Upper lobe of right lung (tissue), 1 donor: ENCODE measurements at places on chromosomes 13 and 19. TPM values are rescaled to one million over a fixed set of nuclear protein-coding genes. Genes with fewer than 3 reads are reported as not detected.

GRCh38 chr13:67023130-67023876, 206.8 kb downstream of the PCDH9 start:
- no peak overlapping the region for H3K27ac ChIP-seq
- H3K27me3 ChIP-seq: no peaks in the 10 kb centered on the region
- no peak for DNase-seq
- no peaks in the 10 kb centered on the region for H3K36me3 ChIP-seq
- H3K4me1 ChIP-seq: no peaks in the 10 kb centered on the region
- H3K4me3 ChIP-seq: no peak overlapping the region

DNA sequence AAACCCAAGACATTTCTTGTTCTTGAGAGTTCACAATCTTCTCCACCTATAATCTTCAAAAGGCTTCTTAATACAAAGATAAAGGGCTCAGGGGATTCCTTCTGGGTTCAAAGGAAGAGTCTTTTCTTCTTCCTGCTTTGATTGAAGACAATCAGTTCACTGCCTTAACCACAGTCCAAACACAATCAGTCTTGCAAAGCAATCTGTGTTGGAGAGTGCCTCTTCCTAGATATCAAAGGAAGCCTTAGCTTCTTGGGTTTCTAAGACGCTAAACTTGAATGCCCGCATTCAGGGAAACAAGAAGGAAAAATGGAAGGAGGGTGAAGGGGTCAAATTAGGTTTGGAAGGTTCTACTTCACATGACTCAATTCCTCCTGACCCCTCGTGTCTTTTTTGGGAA, 27.2 kb downstream of the RANBP3 start:
- H3K4me1 ChIP-seq: peaks cover 91% of the 10 kb centered on the region
- H3K4me3 ChIP-seq: no peak overlapping the region
- H3K27me3 ChIP-seq: no peaks in the 10 kb centered on the region
- H3K36me3 ChIP-seq: no peaks in the 10 kb centered on the region
- no peak overlapping the region for H3K27ac ChIP-seq
- DNase-seq: no peak

DNA sequence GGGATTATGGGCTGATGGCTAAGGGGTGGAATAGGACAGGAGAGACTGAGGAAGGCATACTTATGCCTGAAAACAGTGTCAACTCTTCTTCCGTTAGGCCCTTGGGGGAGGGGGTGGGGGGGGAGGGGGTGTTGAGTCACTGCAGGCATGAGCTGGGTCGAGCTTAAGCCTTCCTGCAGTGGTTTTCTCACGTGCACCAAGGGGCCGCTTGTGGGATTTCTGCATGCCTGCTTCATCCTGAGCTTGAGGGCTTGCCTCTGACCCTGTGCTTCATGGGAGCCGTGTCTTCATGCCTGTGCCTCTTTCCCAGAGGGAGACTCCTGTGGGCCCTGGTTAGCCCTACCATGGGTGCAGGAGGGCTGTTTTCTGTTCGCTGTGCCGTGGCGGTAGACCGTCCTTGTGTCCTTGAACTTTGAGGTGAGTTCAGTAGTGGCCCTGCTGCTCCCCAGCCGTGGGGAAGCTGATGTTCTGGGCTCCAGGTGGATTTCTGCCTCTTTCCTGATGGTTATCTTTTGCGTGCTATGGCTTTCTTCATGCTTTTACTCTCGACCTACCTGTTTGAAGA, 186.1 kb downstream of the PCCA start:
- no peak for DNase-seq
- no peaks in the 10 kb centered on the region for H3K27me3 ChIP-seq
- H3K4me1 ChIP-seq: no peaks in the 10 kb centered on the region
- H3K36me3 ChIP-seq: no peaks in the 10 kb centered on the region
- no peak overlapping the region for H3K4me3 ChIP-seq

DNA sequence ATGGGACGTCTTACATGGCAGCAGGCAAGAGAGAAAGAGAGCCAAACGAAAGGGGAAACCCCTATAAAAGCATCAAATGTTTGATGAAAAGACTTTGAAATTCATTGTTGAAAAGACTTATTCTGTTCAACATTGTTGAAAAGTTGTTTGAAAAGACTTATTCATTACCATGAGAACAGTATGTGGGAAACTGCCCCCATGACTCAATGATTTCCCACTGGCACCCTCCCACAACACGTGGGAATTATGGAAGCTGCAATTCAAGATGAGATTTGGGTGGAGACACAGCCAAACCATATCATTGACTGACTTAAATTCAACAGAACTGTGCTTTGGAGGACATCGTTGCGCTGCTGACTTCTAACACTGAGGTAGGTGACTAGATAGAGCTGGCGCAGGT, 48.0 kb upstream of the RCBTB2 start:
- H3K4me1 ChIP-seq: peaks cover 29% of the 10 kb centered on the region
- H3K36me3 ChIP-seq: no peaks in the 10 kb centered on the region
- no peak overlapping the region for H3K27ac ChIP-seq
- H3K4me3 ChIP-seq: no peak overlapping the region
- no peak for DNase-seq
- H3K27me3 ChIP-seq: no peaks in the 10 kb centered on the region

- no peaks in the 10 kb centered on the region for H3K4me1 ChIP-seq
- no peaks in the 10 kb centered on the region for H3K27me3 ChIP-seq
- H3K36me3 ChIP-seq: no peaks in the 10 kb centered on the region
- no peak overlapping the region for H3K4me3 ChIP-seq
- no peak overlapping the region for H3K27ac ChIP-seq
These were observed 226.8 kb downstream of the TBC1D4 start for GRCh38 chr13:75255147-75255546.

GRCh38 chr19:48645620-48646000, 377 bp downstream of the CA11 start:
- H3K4me1 ChIP-seq: peaks cover 21% of the 10 kb centered on the region
- DNase-seq: no peak
- no peaks in the 10 kb centered on the region for H3K36me3 ChIP-seq
- H3K4me3 ChIP-seq: peak overlapping the region; percentile 56

DNA sequence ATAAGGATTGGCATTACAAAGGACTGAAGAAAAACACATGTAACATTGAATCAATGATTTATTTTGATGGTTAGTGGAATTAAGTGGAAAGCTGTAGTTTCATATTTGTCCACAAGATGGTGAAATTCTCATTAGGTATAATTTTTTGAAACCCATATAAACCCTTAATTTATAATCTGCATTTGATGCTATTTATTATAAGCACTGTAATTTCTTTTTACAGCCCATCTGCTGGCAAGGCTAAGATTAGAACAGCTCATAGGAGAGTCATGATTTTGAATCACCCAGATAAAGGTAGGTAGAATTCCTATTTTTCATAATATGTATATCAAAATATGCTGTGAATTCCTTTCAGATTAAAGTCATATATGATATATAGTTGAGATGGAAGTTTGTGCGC, 62.2 kb downstream of the DNAJC15 start:
- H3K36me3 ChIP-seq: no peaks in the 10 kb centered on the region
- DNase-seq: no peak
- H3K27me3 ChIP-seq: no peaks in the 10 kb centered on the region
- H3K27ac ChIP-seq: no peak overlapping the region
- H3K4me3 ChIP-seq: no peak overlapping the region

GRCh38 chr13:79663435-79663834, 182.5 kb downstream of the NDFIP2 start:
- peaks cover 3% of the 10 kb centered on the region for H3K4me1 ChIP-seq
- H3K27ac ChIP-seq: no peak overlapping the region
- no peak overlapping the region for H3K4me3 ChIP-seq
- no peaks in the 10 kb centered on the region for H3K36me3 ChIP-seq

DNA sequence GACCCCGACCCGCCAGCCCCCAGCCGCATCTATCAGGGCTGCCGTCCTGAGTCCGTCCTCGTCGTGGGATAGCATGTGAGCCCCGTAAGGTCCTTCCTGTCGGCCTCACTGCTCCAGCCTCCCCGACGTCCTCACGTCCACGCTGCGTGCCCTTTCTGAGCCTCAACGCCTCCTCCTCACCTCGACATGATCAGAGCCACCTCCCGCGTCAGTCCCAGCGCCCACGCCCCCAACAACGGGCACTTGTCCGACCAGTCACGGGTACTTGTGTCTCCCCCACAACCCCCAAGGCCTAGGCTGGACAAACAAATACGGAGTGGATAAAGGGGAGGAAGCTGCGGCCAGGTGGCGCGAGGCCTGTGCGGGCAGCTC, 665 bp downstream of the ZNF497 start:
- peaks cover 6% of the 10 kb centered on the region for H3K4me1 ChIP-seq
- peaks cover 4% of the 10 kb centered on the region for H3K27me3 ChIP-seq
- peak overlapping the region; percentile 78 for H3K4me3 ChIP-seq
- DNase-seq: peak; percentile 86

DNA sequence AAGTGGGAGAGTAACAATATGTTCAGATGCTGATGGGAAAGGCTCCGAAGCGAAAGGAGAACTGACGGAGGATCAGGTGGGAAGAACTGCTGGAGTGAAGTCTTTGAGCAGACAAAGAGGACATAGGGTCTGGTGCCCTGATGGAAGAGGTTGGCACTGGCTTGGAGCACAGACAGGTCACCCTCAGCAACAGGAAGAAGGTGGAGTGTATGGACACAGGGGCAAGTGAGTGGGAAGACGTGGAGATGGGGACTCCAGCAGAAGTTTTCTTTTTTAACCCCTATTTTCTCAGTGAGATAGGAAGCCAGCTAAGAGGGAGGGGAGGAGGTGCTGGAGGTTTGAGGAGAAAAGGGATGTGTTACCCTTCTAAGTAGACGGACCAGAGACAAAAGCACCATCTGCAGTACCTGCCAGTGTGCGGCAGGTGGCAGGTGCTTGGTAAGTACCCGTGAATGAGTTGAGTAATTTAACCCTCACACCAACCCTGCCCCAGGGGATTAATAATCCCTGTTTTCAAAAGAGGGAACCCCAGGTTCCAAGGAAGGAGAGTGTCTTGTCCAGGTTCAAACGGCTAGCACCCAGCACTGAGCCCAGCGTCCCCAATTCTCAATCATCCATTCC, 11.2 kb downstream of the HAS1 start:
- H3K36me3 ChIP-seq: peaks cover under 1% of the 10 kb centered on the region
- H3K27me3 ChIP-seq: peaks cover 6% of the 10 kb centered on the region

DNA sequence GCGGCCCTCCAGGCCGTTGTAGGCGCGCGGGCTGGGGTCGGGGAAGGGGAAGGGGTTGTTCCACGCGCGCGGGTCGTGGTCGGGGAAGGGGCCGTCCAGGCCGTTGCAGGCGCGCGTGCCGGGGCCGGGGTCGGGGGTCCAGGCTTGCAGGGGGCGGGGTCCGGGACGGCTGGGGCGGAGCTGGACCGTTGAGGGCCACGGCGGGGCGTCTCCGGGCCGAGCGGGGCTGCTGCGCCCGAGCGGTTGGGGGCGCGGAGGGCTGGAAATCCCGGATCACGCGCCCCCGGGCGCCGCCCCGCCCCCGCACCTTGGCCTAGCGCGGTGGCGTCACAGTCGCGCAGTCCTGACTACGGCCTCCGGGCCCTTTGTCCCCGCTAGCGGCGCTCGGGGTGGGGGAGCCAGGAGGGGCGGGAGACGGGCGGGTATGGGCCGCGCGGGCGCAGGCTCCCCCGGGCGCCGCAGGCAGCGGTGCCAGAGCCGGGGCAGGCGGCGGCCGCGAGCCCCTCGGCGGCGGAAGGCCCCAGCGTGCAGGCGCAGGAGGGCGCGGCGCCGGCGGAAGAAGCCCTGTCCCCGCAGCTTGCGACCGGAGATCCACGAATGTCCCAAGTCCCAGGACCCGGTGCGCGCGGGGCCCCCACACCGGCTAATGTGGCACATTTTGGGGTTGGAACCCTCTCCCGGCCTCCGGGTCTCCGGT, 665 bp downstream of the GPX4 start:
- H3K4me1 ChIP-seq: peaks cover 49% of the 10 kb centered on the region
- DNase-seq: peak; percentile 93
- H3K36me3 ChIP-seq: peaks cover 33% of the 10 kb centered on the region
- peak overlapping the region; percentile 96 for H3K27ac ChIP-seq

DNA sequence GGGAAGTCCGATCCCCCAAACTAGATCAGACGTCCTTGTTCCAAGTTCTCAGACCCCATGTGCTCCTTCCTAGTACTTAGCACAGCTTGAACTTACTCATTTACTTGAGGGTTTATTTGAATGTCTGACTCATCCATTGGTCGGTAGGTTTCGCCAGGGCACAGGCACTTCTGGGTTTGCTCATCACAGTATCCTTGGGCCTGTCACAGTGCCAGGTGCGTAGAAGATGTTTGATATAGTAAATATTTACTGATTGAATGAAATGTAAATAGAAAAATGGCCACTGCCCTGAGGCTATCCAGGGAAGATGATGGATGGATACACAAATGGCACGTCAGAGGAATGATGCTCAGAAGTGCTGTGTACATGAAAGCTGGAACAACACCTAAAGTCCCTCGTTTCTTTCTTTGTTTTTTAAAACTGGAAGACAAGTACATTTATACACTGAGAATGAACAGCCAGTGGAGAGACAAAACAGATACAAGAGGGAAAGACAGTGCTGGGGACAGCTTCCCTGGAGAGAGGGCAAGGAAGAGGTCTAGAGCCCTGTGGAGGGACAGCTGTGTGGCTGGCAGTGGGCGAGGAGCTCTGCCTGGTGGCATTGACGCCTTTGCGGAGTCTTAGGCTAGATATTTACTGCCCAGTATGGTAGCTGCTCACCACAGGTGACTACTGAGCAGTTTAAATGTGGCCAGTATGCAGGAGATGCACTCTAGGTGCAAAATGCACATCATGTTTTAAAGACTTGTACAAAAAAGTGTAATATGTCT, 31.2 kb upstream of the KL start:
- no peaks in the 10 kb centered on the region for H3K4me1 ChIP-seq
- no peaks in the 10 kb centered on the region for H3K27me3 ChIP-seq
- no peaks in the 10 kb centered on the region for H3K36me3 ChIP-seq
- DNase-seq: no peak
- H3K4me3 ChIP-seq: no peak overlapping the region

- no peaks in the 10 kb centered on the region for H3K36me3 ChIP-seq
- H3K27me3 ChIP-seq: no peaks in the 10 kb centered on the region
- H3K27ac ChIP-seq: no peak overlapping the region
- H3K4me1 ChIP-seq: no peaks in the 10 kb centered on the region
- H3K4me3 ChIP-seq: no peak overlapping the region
- no peak for DNase-seq
These were observed 818.0 kb upstream of the SLC10A2 start for GRCh38 chr13:103884101-103884723.

DNA sequence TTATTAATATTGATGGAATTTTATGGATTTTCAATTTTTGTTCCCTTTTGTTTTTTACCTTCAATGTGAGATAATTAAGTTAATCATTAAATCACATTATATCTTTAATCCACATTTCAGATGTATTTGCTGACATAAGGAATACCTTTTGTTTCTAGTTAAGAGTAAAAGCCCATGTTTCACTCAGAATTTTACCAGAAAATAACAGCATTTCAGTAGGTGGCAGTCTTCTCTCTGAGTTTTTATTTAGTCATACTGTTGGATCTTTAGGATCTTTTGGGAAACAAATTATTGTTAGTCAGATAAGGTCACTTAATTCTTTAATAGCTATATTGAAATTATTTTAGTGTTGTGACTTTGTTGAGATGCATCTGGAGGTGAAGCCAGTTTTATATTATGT, 67.9 kb downstream of the NDFIP2 start:
- H3K4me3 ChIP-seq: no peak overlapping the region
- DNase-seq: no peak
- H3K27me3 ChIP-seq: no peaks in the 10 kb centered on the region
- no peaks in the 10 kb centered on the region for H3K36me3 ChIP-seq

GRCh38 chr13:110912651-110913051, 2.2 kb downstream of the ANKRD10 start:
- H3K4me3 ChIP-seq: peak overlapping the region; percentile 95
- peak overlapping the region; percentile 98 for H3K27ac ChIP-seq
- H3K36me3 ChIP-seq: peaks cover 29% of the 10 kb centered on the region
- DNase-seq: no peak
- peaks cover 65% of the 10 kb centered on the region for H3K4me1 ChIP-seq

CGB5 gene
- not detected for total RNA-seq

PSG4 gene
- not detected for total RNA-seq

SMIM44 gene
- total RNA-seq: not detected

ZNF69 gene
- total RNA-seq: 12.2 TPM

TNFRSF19 gene
- total RNA-seq: 17.9 TPM

KIR3DL1 gene
- total RNA-seq: 0.23 TPM

GNG7 gene
- total RNA-seq: 5.5 TPM

ATP8B3 gene
- 0.64 TPM for total RNA-seq

TSSK6 gene
- total RNA-seq: 1.8 TPM

P2RY11 gene
- 13.5 TPM for total RNA-seq
